ENCODE measurements at places on chromosomes 11 and 22.

DNA sequence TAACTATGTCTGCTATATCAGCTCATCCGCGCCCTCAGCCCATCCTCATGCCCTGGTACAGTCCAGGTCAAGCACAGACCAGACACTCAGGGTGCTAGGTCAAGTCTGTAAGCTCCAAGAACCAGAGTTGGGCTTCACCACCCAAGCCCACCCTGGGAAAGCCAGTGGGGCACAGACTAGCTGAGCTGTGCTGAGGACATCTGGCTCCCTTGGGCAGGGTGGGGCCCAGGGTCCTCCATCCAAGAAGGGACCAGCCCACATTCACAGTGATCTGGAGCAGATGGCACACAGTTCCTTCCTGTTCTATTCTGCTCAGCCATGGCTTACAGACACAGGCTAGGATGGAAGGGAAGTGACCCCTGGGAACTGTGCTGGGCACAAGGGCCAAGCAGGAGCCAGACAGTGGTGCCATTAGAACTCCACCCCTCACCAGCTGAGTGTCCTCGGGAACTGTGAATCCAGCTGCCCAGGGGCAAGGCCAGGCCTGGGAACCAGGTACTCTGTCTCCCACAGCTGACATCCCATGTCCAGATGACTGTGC lies 9.1 kb downstream of the P2RY6 start:
- DNase-seq: no peak

- DNase-seq: no peak
Measured at GRCh38 chr11:72859126-72859525, 44.9 kb downstream of the ATG16L2 start.

DNA sequence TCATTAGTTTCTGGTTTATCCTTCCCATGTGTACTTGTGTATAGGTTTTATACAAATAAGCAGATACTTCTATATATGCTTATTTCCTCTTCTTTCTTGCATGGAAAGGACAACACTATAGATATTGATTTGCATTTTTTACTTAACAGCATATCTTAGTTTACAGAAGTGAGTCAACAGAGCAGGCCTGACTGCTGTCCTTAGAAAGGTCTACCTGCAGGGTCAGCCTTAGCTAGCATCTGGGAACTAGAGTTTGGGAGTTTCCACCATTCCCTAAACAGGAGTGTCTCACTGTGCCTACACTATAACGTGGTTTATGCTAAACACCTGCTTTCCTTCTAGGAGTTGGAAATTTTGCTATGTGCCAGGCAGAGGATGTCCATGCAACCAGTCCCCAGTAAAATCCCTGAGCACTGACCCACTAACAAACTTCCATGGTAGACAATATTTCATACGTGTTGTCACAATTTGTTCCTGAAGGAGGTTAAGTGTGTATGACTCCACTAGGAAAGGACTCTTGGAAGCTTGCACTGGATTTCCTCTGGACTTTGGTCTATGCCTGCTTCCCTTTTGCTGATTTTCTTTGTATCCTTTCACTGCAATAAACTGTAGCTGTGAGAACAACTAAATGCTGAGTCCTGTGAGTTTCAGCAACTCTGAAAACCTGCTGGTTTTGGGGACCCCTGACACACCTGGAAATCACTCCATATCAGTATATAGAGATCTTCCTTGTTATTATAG lies 17.7 kb downstream of the PRR14L start:
- DNase-seq: no peak

DNA sequence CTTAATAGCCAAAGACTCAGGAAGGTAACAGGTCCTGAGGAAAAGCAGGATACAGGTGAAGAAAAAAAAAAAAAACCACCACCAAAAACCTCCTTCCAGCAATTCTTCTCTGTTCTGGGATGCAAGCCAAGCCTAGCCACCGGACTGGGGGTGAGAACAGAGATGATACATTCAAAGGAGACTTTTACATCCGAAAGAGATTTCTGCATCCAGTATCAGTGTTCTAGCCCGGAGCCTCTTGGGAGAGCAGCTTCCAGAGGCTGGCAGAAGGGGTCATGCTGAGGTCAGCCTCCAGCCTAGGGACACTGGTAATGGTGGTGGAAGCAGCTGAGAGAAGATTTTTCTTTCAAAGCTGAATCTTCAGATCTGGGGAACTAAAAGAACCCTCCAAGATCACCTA lies 76.2 kb downstream of the KCNC1 start:
- no peak for DNase-seq

DNA sequence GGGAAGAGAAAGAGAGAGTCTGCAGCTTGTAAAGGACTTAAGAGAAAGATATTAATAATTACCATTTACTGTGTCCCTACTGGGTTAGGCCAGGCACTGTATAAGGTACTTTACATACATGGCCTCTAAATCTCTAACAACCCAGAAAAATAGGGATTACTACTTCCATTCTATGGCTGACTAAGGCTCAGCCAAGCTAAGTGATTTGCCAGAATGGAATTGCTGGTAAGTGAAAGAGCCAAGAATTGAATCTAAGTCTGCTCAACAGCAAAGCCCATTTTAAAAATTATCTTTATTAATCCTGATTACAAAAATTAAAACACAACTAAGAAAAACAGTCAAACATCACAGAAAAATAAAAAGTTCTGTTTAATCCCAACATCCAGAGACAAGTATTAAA lies 21.4 kb downstream of the XRRA1 start:
- no peak for DNase-seq

DNA sequence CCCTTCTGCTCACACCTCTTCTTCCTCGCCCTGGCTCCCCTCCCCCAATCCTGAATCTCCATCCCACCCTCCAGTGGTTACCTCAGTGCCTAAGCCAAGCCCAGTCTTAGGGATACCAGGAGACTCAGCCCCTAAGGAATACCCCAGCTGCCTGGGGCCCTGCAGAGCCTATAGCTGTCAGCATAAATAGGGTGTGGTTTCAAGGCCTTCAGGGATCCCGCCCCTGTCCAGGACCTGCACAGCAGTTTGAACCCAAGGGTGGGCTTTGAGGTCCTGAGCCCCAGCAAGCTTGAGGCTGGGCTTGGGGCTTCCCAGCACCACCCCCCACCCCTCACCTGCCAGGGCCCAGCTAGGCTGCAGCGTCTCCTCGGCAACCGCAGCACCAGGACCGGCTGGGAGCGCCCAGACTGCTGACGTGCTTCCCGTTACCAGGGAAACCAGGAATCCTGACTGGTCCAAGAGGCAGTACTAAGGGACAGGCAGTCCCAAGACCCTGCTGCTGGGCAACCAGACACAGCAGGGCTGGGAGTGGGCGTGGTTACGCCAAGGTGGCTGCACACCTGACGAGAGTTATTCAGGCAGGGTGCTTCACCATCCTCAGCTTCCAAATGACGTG lies 13.7 kb downstream of the APBB1 start:
- peak; percentile 92 for DNase-seq

GRCh38 chr11:102112509-102112821 lies 2.2 kb downstream of the YAP1 start:
- no peak for DNase-seq

GRCh38 chr22:36311386-36312085 lies 58.6 kb downstream of the APOL1 start:
- no peak for DNase-seq

DNA sequence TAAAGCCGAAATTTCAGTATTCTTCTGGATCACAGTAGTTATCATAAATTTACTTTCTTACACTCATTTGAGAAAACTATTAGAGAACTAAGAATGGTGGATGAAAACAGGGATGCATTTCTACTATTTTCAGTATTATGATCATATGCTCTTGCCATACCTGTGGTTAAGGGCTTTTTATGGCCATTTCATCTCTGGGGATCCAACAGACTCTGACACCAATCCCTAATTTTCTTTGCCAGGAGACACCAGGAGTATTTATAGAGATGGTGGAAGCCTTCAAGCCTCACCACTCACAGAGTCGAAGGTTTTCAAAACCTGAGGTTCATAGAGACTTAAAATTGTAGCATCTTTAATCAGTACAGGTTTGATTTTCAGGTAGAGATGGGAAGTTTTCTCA lies at the start of gene OR51L1:
Gene OR51L1, plus strand, starts transcription at position 301 of the 400 bp plus-strand sequence. CDS start 4,132 bp downstream, outside the sequence.
- no peak for DNase-seq

DNA sequence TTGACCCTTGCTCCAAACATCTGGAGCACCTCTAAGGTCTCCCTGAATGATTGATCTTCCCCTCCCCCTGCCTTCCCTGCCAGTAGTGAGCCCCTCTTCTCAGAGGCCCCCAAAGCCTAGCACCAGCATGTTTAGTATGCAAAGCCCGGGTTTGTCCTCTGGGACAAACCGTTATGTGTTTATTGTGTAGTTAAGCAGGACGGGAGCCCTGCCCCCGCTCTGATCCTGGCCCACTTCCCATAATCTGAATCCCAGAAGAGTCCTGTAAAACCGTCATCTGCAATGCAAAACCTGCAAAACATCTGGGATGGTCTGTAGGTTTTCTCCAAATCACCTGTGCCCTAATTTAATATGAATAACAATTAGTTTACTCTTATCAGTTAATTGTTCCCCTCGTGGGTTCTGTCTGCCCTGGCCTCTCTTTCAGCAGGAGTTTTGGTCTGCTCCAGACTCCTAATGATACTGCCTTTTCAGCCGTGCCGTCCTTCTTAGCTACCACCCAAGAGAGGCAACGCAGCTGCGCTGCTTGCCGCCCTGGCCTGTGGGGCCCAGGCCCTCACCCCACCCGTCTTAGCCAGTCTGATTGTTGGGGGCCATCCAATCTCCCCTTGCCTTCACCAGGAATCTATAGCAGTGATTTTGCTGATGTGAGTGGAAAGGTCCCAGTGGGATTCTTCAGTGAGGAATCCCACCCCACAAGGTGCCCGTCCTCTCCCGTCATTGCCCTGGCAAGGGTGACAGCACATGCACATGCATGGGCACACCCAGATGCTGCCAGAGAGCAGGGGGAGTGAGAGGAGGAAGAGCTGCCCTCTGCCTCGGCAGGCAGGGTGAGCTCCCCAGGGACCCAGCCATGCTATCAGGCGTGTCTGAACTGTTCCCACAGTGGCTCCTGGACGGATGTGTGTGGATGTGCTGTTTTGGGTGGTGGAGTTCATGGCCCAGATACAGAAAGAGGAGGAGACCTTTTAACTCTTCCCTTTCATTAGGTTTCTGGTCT lies 3.0 kb upstream of the B3GAT1 start:
- peak; percentile 8 for DNase-seq

DNA sequence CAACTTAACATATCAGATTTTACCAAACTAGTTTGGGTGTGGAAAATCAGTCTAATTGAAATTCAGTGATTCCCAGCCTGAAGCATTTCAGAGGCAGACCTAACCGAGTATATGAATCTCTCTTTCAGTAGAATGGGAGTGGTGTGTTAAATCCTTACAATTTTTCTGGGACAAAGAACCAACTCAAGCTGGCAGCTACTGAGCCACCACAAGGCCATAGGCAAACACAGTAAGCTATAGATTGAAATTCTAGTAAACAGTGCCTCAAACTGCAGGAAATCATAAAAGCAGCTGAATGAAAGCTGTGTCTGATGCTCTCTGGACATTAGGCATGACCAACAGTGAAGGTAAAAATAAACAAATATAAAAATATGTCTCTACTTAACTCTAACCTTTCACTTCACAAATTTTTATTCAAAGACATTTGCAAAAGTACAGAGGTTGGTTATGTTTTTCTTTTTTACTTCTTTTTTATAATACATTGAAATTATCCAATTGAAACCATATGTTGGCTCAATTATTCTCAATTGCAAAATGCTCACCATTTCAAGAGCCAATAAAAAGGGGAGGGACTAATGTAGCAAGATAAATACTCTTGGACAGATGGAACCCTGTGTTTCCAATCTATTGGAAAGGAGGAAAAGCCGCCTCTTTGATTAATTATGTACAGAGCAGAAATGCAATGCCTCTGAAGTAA lies 35.8 kb upstream of the FIBIN start:
- DNase-seq: no peak

- no peak for DNase-seq
Measured at GRCh38 chr22:30001459-30001858, 78.8 kb upstream of the HORMAD2 start.

DNA sequence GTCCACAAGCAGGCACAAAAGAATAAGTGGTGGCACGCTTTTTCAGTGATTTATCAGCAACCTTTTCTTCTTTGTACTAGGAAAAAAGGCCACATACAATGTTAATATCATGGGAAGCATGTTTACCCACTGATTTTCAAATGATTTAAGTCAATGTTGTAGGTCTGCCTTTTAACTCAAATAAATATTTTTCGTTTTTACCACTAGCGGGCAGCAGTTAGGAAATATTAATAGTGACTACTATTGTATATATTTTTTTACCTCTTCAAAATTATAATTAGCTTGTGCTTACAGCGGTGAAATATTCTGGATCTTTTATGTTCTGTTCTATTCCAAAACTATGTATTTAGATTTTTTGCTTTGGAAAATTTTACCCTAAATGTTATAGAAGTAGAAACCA lies 6.4 kb upstream of the SLC17A6 start:
- no peak for DNase-seq

DNA sequence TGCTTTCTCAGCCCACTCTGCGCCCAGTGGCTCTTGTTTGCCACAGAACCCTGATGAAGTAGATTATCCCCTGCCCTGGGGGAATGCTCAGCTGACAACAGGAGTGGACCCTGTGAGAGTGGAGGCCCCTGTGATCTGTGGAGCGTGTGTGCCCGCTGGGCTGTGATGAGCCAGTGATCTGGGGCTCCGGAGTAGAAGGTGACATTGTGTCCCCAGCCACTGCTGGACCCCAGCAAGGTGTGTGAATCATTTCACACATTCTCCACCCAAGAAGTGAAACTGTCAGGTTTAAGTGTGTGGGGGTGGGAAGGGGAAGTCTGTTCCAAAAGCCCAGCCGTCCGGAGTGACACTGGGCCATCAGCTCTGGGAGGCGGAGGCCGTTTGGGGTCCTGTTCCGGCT lies 33.1 kb upstream of the GRAMD4 start:
- DNase-seq: no peak

- DNase-seq: no peak
Measured at GRCh38 chr22:26894766-26895485, 237.5 kb downstream of the MIAT start.

DNA sequence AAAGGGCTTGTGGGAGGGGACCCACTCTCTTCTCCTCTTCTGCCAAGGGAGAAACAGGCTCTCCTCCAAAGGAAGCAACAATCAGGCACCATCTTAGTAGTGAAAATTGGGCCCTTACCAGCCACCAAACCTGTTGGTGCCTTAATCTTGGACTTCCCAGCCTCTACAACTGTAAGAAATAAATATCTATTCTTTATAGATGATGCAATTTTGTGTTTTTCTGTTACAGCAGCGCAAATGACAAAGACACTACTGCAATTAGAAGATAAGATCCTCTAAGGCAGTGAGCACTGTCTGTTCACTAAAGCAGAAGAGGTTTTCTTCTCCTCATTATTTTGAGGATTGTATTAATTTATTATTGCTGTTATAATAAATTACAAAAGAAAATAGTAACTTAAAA lies 691.4 kb upstream of the CCDC179 start:
- no peak for DNase-seq
